ENCODE measurements at places on chromosomes 6 and 20.
A peak's percentile ranks its signal among the peaks of the same experiment; 100 is the strongest.

- no peak for DNase-seq
Observed at GRCh38 chr20:57769756-57770155, 59.9 kb upstream of the PMEPA1 start.

DNA sequence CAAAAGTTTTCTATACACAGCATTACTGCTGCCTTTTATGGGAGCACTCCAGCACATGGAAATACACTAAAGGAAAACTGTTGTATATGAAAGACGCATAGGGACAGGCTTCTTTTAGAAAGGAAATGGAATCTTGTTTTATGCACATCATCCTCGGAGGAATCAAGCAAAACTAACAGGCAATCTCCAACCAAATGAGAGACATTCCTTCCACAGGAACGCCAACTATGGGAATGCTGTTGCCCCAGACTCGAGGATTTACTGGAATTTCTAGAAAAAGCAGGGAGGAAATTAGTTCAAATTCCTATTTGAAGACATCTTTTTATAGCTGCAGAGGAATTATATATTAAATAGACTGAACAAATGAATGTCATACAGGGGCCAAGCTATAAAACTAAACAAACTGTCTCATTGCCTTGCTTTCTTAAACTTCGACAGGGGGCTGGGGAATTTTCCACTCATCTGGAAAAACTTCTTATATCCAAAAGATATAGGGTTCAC, 52.2 kb downstream of the LYRM4 start:
- no peak for DNase-seq

DNA sequence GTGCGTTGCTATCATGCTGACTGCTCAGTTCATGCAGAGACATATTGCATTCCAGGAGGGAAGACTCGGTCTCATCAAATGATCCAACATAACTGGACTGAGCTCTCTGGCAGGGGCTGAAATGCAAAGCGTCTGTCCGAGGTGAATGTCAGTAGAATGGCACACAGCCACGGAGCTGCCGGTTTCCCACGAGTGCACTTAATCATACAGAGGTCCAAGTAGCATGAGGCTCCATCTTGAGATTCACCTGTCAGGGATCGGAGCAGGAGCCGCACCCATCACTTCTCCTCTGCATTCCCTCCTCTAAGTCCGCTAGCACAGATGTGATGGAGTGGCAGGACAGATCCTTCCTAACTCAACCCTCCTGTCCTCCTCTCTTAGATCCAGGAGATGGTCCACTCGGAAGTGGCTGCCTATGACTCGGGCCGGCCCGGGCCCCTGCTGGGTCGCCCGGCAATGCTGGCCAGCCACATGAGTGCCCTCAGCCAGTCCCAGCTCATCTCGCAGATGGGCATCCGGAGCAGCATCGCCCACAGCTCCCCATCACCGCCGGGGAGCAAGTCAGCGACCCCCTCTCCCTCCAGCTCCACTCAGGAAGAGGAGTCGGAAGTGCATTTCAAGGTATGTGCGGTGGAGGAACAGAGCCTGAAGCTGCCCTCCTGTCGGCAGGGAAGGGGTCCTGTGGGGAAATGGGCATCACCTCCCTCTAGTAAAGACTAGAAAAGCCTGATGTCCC, 135.9 kb downstream of the JPH2 start:
- DNase-seq = peak; percentile 87

DNA sequence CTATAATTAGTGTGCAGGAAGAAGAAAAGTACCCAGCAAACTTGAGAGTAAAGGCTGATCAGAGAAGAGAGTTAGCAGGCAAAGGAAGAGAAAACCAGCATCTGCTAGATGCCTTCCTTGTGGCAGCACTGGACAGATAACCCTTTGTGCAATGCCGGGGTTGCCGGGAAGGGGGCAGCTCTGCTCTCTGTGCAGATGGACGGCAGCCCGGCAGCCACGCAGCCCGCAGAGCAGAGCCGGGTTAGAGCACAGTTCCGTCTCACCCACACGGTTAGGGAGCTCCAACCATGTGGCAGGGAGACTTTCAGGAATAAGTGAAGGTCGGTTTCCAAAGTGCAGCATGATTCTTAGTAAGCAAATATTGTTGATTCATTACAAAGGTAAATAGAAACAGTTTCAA, 80.0 kb upstream of the RPS6KA2 start:
- DNase-seq = no peak

DNA sequence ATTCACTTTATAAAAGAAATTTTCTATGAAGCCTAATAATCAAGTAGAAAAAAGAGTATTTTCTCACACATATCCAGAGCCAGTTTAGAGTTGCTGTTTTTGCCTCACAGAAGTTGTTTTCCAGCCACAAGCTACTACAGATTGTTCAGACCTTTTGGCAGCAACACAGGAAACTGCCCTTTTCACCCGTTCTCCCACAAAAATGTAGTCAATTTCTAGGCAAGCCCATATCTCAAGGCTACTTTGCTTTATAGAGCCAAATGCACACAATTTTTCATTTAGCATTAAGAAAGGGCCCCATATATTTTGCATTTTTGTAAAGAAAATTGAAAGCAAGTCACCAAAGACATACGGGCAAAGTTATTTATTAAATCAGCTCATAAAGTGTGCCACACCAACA, 49.5 kb downstream of the EPB41L2 start:
- DNase-seq = no peak

GRCh38 chr20:62368976-62369814, 2.1 kb upstream of the LAMA5 start:
- DNase-seq = no peak
